Retina (tissue), 1 donor: ENCODE measurements at places on chromosomes 3 and 15.

DNA sequence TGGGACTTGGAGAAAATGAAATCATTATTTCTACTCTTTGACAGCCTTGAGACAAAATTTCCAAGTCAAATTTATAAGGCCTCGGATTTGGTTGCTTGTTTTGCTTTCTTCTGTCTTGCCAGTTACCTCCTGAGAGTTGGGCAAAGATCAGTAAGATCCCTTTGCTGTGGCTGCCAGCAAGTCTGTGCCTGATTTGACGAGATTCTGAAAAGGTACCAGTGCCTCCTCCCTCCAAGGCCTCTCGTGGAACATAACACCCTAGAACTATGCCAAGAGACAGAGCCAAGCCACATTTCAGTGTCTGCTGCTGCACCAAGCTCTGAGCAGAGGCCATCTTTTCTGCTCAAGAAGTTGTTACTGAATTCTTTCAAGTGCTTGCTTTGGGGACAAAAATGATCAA is 61.0 kb downstream of the GTPBP8 start:
- DNase-seq = no peak

DNA sequence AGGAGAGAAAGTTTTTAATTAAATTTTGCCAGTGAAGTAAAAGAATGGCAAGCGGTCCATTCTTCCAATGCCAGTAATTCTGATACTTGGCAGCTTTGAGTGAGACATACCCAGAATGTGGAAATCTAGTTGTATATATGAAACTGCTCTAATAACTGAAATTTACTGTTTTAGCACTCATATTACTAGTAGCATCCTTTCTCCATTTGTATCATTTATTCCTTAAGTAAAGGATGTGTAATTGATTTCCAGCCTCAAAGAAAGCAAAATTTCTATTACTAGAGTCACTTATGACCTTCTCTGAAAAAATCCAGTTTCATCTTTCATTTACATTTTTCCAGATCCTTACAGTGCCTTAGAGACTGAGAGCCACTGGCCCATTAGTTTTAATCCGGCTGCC is 65.1 kb downstream of the PBRM1 start:
- no peak for DNase-seq

GRCh38 chr15:47987908-47988532 is 132.8 kb upstream of the SLC24A5 start:
- DNase-seq = peak; percentile 62

DNA sequence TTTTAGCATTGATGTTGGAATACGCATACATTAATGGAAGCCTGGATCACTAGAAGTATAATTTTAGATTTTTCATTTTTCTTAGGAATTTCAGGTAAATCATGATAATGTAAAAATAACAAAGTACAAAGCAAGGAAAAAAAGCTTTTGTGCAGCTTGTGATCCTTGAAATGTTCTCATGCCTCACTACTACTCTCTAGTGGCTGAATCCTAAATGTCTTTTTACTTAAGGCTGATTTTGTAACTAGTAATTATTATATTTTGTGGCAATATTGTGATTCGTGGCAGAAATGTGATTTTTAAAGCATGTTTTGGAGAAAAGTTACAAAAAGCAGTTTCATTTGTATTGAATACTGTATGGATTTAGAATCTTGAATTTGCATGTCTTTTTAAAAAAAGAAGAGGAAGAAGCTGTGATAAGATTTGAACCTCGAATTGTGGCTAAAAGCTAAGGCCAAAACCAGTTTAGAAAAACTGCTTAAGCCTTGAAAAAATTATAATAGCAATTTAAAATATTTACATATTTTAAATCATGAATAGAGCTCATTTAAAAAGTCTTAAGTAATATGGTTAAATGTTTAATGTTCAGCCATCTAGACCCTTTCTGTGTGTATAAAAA is 39.0 kb downstream of the U2SURP start:
- DNase-seq = no peak

- DNase-seq = peak; percentile 43
Observed at GRCh38 chr3:50256978-50257890, 11.7 kb upstream of the SEMA3B start.

GRCh38 chr3:114666623-114667022 is 372.8 kb downstream of the TIGIT start:
- no peak for DNase-seq

- no peak for DNase-seq
Observed at GRCh38 chr15:93985925-93986324, 245.4 kb upstream of the MCTP2 start.

DNA sequence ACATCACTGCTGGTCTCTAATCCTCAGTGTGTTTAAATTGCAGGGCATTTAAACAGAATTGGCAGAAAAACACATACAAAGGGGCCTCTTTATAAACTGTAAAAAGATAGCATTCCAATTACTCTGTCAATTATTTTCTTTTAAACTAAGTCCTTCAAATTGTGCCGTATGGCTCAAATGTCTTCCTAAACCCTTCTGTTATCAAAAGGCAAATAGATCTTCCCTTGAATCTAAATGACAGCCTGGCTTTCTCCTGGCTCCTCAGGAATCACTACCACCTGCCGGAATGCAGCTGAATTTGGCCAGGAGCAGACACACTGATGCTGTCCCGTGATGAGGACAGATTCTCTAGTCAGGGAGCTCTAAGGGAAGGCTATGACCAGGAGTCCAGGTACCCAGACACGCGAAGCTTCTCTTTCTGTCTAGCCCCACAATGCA is 85.6 kb downstream of the IGF2BP2 start:
- DNase-seq = no peak

- no peak for DNase-seq
Observed at GRCh38 chr3:60176614-60177013, 1074.6 kb downstream of the FHIT start.

DNA sequence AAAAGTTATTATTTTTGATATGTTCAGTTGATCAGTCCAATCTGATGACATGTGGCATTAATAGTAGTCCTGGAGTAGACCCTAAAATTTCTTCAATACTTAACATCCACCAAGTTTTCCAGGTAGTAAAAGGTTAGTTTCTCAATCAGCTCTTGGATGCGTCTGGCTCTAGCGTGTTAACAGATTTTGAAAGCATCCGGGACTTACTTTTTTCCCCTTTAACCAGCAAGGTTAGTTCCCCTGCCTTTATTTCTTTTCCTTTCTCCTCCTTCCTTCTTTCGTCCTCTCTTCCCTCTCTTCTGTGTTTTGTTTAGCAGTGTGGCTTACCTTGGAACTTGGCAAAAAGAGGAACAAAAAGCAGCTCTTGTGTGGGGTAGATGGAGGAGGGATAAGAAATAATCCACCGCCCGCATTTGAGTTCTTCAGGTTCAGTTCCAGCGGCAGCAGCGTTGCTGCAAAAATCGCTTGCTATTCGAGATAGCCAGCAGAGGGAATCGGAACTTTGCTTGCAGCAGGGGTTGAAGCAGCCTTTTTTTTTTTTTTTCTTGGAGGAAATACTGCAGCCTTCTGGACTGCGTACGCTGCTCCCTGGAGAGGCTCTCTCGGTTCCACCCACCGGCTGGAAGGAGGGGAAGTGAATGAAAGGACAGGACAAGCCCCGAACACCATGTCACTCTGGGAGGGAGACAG is at the start of gene RBMS3:
Gene RBMS3, plus strand, starts transcription at position 668 of the 690 bp plus-strand sequence.
- peak; percentile 78 for DNase-seq

- DNase-seq = no peak
Observed at GRCh38 chr15:67413770-67414390, 107.1 kb upstream of the C15orf61 start.

DNA sequence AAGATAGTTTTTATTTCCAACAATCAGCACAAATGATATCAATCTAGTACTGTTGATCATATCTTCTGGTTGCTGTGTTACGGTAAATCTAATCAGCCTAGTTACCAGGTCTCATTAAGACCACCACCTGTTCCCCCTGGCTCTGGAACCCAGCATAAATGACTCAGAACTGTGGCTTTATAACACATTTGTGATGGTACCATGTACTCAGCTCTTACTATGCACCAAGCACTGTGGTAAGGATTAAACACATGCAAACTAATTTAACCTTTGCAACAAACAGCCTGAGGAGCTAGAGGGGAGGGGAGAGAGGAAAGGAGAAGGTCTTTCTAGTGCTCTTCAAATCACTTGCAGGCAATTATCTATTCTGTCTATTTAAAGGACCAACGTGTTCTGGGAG is 173.9 kb upstream of the LMCD1 start:
- no peak for DNase-seq

DNA sequence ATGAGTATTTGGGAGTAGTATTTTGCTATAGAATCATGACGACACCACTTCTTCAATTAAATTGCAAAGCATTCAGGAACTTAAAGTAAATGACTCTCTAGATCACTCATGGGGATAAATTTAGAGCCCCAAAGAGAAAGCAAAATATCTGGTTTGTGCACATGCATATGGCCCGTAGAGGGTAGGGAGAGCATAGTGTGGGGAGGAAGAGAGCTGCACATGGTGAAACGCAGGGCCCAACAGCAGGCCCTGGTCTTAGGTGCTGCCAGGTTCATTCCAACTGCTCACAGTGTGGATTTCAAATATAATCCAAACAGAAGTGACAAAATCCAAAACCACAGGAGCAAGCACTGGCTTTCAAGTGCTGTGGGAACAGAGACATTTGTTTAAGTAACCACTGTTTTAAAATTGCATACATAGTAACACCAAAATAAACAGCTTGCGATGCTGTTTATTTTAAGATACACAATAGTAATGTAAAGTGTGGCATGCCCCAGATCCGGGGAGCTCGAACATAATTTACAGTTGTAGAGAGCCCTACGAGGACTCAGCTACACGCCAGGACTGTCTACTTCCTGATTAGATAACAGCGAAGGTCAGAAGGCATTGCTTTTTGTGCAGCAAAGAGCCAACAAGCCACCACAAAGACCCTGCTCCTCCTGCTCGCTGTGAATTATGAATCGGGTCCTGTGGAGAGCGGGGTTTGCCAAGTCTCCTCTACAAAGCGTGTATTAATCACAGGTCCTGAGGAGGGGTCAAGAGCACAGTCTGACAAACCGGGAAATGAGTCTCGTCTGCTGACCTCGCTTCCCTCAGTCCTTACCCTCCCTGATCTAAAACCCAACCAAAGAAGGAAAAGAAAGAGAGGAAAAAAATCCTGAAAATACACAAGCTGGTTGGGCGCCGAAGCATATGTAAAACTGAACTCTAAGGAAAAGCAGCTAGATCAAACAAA is 80.6 kb downstream of the MEIS2 start:
- no peak for DNase-seq

DNA sequence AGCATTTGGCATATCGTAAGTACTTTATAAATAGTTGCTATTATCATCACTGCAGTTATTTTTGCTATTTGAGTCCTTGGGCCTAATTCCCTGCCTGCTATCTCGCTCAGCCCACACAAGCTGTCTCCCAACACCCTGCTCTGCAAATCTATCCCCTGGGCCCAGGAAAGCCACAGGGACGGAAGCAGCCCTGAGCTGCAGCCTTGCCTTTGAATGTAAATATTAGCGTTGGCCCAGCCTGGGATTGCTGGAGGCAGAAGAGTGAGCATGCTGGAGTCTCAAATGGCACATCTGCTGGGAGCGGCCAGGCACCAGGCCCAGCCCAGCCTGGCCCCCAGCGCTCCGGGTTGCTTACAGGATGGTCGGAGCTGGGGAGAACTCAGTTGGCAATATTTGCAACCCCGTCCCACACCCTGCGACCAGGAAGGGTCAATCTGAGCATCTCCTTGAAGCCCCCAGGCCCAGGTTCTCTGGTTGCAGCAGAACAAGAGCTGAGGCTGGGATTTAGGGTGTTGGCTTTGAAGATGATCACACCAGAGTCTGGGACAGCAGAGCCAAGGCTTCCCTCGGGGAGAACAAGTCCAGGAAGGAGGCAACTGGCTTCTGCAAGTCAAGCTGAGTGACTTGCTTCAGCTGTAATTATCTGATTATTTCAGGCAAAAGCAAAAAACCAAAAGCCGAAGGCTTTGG is 529.6 kb downstream of the SHQ1 start:
- no peak for DNase-seq

DNA sequence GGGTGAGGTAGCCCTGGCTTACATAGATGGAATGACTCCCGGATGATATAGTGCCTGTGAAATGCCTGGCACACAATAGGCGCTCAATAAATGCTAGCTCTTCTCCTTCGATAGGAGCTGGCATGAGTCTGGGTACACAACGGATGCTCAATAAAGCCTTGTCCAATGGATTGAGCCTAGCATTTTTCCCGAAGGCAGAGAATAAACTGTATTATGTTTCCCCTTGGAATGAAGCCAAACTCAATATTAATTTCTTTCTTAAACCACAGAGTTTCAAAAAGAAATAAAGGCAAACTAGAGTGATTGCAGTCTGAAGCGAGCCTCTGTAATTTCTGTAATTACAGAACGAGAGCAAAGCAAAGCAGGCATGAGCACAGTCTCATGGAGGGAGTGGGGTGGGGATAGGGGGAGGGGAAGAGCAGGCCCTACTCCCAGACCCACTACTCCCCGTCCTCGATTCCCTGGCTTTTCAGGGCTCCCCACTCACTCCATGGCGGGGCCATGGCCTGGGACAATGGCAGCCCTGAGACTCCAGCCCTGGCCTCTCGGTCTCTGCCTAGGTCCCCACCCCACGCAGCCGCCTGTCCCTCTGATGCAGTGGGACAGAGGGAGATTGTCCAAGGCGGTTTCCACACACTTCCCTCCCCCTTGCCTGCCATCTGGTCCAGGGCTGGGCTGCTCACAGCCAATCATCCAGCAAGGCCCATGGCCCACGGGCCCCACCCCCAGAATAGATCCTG is 18.0 kb downstream of the SLC6A1 start:
- no peak for DNase-seq

GRCh38 chr3:60579734-60580133 is 671.5 kb downstream of the FHIT start:
- DNase-seq = peak; percentile 20

DNA sequence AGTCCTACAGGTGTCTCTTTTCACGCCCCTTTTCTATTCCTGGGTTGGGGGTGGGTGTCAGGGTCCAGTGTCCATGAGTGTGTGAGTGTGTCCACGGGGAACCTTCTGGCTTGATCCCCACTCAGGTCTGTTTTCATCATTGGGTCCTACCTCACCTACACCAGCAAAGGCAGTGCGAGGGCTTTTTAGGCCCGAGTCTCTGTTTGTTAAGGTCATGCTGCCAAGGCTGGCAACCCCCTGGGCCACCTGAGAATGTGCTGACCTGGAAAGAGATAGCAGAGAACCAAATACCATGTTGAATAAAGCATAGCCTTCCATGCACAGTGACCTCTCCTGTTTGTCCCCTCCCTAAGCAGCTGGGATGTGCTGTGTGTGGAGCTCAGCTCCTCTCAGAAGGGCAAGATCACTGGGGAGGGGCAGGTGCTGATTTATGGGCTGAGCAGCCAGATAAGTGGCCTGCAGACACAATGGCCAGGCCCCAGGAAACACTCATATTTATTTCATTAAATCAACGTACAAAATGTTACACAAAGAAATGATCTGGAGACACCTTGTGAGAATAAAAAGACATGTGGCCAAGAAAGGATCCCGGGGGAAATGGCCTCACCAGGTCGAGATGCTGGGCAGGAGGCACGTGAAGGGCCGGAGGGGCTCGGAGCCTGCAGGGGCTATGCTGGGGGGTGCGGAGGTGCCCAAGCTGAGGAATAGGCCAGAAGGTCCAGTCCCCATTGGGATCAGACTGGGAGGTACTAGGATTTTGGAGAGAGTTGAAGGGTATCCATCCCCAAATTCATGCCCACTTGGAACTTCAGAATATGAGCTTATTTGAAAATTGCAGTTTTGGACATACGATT is 36.1 kb downstream of the RAB6B start:
- DNase-seq = no peak
